Right kidney (tissue), 9 donors: ENCODE measurements at places on chromosomes 6 and 20.

- DNase-seq: no peak
Measured at GRCh38 chr6:142376115-142376514, 74.3 kb downstream of the ADGRG6 start.

GRCh38 chr20:23998392-23998791 is 9.8 kb upstream of the GGTLC1 start:
- no peak for DNase-seq

- DNase-seq: no peak
Measured at GRCh38 chr6:142635130-142635529, 309.8 kb downstream of the HIVEP2 start.

GRCh38 chr6:167872538-167873210 is 46.0 kb downstream of the AFDN start:
- no peak for DNase-seq

DNA sequence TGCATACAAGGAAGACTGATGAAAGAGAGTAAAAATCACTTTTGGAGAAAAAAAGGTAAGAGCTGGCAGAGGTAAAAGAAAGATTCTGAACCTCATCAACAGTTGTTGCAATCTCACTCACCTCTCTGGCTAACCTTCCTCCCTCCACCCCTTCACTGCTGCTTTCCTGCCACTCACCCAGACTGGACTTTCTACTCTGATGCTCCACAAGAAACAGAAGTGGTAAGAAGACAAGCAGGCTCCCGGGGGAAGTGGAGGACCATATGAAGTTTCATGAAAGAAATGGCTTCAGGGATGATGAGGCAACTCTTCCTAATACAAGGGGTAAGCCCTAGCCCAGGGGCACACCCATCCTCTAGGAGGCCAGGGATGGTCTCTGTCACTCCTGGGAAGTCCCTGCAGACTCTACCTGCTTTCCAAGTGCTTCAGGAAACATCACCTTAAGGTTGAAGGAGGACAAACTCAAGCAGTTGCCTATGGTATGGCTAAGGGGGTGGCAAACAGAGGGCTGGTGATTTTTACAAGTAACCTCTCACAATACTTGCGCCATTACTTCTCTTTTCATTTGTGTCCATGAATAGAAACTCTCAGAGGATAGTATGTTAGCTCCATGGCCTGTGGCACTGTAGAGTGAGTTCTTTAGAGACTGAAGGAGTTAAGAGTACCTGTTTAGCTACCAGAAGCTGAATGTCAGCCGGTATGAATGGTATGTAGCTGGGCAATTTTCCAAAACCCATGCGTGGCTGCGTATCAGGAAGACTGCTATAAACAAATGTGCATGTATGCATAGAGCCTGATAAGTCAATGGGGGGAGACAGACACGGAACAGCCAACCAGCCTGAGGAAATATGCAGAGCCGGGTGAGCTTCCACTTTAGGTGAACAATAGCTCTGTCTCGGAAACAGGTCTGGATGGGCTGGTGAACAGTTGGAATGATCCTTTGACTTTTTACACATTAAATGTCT is 112.0 kb downstream of the BACH2 start:
- DNase-seq: no peak

DNA sequence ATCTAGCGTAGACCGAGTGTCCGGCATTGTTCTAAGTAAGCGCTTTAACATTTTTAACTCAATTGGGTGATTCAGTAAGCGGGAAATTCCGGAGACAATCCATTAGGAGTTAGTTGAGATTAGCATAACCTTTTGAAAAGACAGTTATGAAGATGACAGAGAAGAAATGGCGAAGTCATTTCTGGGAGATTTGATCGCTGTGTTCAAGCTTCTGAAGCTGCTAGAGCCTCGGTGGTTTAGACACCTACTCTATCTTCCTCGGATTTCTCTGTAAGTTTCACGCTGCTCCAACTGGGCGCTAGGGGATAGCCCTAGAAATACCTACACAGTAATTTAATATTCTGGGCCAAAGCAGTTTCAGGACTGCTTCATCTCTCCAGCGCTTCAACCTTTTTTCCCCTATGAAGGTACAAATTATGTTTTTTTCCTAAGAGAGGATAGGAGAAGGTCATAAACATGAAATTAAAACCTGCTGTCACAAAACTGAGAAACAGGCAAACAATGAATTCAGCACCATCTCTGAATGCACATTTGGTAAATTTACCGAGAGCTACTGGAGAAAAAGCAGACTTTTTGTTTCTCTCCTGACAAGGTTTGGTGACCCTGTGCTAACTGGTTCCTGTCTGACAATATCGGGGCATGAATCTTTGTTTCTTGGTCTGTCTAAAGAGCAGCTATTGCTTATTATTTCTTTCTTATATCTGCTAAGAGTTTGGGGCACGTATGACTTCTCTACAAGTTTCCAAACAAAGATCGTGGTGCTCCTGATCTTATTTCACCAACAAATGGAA is 22.4 kb downstream of the ZNF311 start:
- peak; percentile 73 for DNase-seq

GRCh38 chr6:144534180-144534579 is 249.0 kb downstream of the UTRN start:
- no peak for DNase-seq

DNA sequence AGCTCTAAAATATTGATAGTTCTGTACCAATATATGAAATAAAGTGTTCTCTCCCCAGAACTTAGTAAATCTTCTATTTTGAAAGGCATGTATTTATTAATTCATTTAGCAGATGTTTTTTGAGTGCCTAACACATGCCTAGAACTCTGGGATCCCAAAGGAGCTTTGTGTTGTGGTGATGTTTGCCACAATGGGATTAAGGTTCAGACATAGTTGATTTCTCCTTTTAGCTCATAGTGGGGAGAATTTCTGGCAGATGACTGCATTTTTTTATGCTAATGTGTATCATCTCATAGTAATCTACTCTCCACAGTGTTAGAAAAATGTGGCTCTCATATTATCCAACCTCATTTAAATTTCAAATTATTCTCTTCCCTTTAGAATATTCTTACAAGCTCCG is 21.7 kb downstream of the MYB start:
- no peak for DNase-seq
